Right ventricle myocardium superior (tissue), 1 donor: ENCODE measurements at places on chromosomes 6 and 20. TPM values are rescaled to one million over a fixed set of nuclear protein-coding genes. Genes with fewer than 3 reads are reported as not detected.

GRCh38 chr6:166760288-166760687, 133.2 kb upstream of the RPS6KA2 start:
- no peak for DNase-seq

DNA sequence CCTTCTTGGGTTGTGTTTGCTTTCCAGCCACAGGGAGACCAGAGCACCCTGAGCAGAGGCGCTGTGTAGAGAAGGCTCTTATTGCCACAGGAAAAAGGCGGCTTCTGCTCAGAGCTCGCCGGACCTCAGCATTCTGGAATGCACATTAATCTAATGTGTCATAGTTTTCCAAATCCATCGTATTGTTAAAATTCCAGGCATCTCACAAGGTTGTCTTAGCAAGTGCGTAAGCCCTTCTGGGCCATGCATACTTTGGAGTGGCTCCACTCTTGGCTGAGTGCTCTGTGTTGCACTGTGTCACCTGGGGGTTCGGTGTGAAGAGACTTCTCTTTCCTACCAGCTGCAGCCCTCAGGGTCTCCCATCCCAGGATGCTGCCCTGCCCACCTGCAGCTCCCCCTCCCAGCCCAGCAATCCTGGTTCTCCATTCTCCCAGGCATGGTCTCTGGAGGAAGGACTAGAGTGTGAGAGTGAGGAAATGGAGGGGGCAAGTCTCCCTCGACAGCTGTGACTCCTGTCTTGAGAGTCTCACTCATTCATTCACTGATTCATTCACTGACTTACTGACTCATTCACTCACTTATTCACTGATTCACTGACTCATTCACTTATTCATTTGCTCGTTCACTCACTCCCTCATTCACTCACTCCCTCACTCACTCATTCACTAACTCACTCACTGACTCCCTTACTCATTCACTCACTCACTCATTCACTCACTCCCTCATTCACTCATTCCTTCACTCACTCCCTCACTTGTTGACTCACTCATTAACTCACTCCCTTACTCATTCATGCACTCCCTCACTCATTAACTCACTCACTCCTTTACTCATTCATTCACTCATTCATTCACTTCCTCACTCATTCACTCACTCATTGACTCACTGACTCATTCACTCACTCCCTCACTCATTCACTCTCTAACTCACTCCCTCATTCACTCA, 83.7 kb upstream of the MPC1 start:
- no peak for DNase-seq

GRCh38 chr6:108174371-108175175, 8.8 kb downstream of the NR2E1 start:
- DNase-seq: no peak

GRCh38 chr6:80457439-80457933, 351.0 kb downstream of the BCKDHB start:
- peak; percentile 78 for DNase-seq

DNA sequence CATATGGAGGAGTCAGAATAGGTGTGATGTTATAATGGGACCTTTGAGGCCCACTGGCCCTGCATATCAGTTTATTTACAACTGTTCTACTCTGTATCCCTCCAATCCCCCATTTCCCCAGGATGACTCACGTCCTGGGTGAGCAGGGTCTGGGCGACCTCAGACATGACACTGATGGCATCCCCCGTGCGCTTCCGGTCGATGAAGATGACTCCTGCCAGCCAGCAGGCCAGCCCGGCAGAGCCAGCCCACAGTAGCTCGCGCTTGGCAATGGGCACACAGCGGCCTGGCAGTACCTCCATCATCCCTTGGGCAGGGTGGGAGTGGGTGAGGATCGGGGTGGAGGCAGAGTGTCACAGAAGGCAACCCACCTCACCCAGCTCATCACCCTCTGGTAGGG, 5.6 kb downstream of the AGPAT1 start:
- DNase-seq: no peak

DNA sequence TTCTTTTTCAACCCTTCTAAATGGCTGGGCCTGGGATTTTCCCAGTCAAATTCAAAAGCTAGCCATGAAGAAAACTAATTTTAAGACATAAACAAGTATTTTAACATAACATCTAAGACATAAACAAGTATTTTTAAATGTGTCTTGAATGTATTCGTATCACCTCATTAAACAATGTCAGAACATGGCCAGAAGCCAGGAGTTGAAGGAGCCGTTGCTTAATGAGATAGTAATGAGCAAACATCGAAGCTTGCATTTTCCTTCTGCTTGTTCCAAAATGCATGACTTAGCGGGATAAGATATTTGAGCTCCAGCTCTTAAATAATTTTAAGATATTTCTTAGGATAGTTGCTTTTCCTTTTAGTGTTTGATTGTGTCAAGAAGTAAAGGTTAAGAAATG, 4.2 kb upstream of the RNF182 start:
- no peak for DNase-seq

GRCh38 chr6:46079061-46079460, 50.7 kb upstream of the ENPP4 start:
- DNase-seq: no peak

- DNase-seq: no peak
Measured at GRCh38 chr6:149268768-149269167, 48.7 kb upstream of the TAB2 start.

- no peak for DNase-seq
Measured at GRCh38 chr20:1711826-1712601, 54.4 kb upstream of the SIRPG start.

- DNase-seq: no peak
Measured at GRCh38 chr6:165231581-165232561, 77.5 kb downstream of the C6orf118 start.

DNA sequence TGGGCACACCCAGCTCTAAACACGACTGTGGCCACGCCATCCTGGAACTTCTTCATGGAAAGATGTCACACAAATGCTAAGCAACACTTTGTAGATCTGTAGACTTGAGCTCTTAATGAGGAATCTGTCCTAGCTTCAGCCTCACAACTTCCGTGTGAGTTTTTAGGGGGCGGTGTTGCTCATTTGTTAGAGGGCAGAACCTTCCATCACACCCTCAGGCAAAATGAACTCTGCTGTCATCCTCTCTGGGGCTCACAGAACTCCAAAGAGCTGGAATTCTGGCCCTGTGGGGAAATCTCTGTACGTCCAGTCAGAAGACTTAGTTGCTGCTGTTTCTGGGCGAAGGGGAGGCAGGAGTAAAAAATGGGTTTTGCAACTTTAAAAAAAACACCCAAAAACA, 49.8 kb downstream of the NRN1 start:
- DNase-seq: no peak

- DNase-seq: no peak
Measured at GRCh38 chr20:61169874-61170273, 82.2 kb upstream of the CDH4 start.

GRCh38 chr20:12531626-12532025, 477.1 kb upstream of the SPTLC3 start:
- no peak for DNase-seq

DNA sequence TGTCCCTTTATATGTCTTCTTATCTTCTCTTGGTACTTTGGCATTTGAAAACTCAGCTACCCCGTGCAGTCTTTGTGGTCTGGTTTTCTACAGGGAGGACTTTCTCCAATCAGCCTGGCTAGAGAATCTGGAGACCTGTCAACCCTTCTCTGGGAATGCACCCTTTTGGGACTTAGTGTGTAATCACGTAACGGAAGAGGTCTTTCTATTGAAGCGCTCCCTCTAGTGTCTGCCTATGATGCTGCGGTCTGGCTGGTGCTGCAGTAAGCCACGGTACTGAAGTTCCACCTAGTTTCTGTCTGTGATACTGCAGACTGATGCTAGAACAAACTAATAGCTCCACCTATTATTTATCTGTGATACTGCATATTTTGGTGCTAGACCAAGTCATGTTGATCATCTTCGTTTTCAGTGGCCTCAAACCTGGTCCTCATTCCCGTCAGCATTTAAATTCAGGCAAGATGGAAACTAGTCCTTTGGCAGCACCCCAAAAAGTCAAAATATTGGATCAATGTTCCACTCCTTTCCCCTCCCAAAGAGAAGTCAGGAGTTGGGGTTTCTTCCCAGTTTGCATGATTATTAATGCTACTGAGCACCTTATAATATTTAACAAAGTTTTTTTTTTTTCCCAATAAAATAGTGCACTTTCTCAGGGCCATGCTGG, 12.5 kb upstream of the SIRPB2 start:
- peak; percentile 76 for DNase-seq

PNLDC1 gene
- not detected for total RNA-seq

RGL2 gene
- 60.5 TPM for total RNA-seq

RBM12 gene
- 45.3 TPM for total RNA-seq
